ENCODE measurements at places on chromosomes 6 and 20. TPM values are rescaled to one million over a fixed set of nuclear protein-coding genes. Genes with fewer than 3 reads are reported as not detected.

DNA sequence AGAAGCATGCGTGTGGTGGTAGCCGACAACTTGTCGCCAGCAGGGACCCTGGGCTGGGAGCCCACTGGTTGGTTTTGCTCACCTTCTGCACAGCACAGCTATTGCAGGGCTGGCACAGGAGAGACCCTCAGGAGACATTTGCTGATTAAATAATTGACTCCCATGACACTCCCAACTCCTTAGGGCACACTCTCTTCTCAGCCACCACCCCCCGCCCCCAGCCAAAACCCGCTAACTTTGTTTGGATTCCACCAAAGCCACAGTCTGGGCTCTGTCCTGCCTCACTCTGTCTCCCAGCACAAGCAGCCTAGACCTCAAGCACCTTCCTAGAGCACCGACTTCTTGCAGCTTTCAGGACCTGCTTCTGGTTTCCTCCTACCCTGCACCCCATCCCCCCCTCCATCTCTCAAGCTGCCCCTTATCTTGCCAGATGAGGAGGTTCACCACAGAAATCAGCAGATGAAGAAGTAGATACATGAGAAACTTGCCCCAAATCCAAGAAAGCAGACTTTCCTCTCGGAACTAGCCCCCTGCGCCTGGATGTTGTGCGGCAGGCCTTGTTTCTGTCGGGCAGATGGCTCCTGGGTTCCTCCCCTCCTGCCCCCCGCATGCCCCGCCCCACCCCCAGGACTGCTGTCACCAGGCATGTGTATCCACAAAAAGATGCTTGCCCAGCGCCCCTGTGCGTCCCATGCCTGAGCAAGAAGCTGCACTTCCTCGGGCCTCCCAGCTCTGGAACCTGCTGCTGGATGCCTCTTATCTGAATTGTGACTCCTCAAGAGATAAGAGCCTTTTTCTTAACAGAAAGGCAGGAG, 35.0 kb upstream of the CD93 start:
- DNase-seq = no peak

- DNase-seq = no peak
These were observed 2.7 kb downstream of the SLC2A10 start for GRCh38 chr20:46712056-46712636.

- DNase-seq = no peak
These were observed 40.6 kb upstream of the ECHDC1 start for GRCh38 chr6:127383988-127384387.

GRCh38 chr6:31009731-31010130, 543 bp upstream of the MUC22 start:
- no peak for DNase-seq

GRCh38 chr20:38098952-38099351, 65.4 kb downstream of the RPRD1B start:
- no peak for DNase-seq

Gene TFAP2A
- 17.1 TPM for total RNA-seq

Gene GINS1
- 12.1 TPM for total RNA-seq

Gene PARD6B
- 8.5 TPM for total RNA-seq

Gene NUDT3
- total RNA-seq = 90.6 TPM
